ENCODE measurements at places on chromosomes 6 and 20. TPM values are rescaled to one million over a fixed set of nuclear protein-coding genes. Genes with fewer than 3 reads are reported as not detected.

TMEM74B gene
- total RNA-seq: not detected

- no peaks in the 10 kb centered on the region for H3K4me1 ChIP-seq
- no peak overlapping the region for H3K27ac ChIP-seq
- no peaks in the 10 kb centered on the region for H3K36me3 ChIP-seq
- no peak overlapping the region for H3K4me3 ChIP-seq
These were observed 18.0 kb upstream of the PACSIN1 start for GRCh38 chr6:34447910-34448309.

DNA sequence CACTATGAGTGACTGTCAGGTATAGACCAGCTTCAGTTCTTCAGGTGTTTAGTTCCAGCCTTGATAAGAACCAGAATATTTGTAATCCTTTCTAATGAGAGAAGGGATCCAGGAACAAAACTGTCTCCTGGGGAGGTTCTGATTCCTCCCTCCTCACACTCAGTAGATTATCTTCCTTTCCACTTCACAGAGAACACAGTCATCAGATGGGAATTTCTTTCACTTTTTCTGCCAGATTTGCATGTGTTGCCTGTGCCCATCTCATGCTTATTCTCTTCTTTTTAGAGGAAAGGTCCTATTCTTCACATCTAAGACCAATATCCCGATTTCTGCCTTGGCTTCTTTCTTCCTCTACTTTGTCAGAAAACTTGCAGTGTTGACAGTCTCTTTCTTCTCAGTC lies 50.8 kb downstream of the CD109 start:
- no peaks in the 10 kb centered on the region for H3K27me3 ChIP-seq
- DNase-seq: no peak
- H3K4me1 ChIP-seq: peaks cover 4% of the 10 kb centered on the region
- H3K27ac ChIP-seq: no peak overlapping the region

MUC22 gene
- total RNA-seq: not detected

GRCh38 chr20:24425523-24426135 lies 43.8 kb upstream of the SYNDIG1 start:
- no peaks in the 10 kb centered on the region for H3K4me1 ChIP-seq
- no peak for DNase-seq
- H3K4me3 ChIP-seq: no peak overlapping the region
- H3K27me3 ChIP-seq: no peaks in the 10 kb centered on the region
- H3K36me3 ChIP-seq: no peaks in the 10 kb centered on the region

AIF1 gene
- total RNA-seq: not detected

WFDC5 gene
- not detected for total RNA-seq

DNA sequence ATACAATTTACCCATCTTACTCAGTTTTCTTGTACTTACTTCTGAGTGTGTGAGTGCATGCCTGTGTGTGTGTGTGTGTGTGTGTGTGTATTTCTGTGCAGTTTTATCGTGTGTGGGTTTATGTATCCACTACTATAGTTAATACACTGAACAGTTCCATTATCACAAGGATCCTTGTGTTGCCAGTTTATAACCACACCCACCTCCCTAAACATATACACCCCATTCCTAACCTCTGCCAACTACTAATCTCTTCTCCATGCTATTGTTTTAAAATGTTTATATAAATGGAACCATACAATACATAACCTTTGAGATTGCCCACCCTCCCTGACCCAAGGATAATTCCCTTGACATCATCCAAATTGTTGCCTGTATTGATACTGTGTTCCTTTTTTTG lies 18.7 kb downstream of the POFUT1 start:
- no peaks in the 10 kb centered on the region for H3K27me3 ChIP-seq
- no peaks in the 10 kb centered on the region for H3K4me1 ChIP-seq
- DNase-seq: no peak
- no peak overlapping the region for H3K4me3 ChIP-seq

GRCh38 chr20:47189060-47189459 lies 167.4 kb downstream of the ZMYND8 start:
- DNase-seq: no peak
- no peak overlapping the region for H3K27ac ChIP-seq
- 0 out of 2 replicates have a peak, but pooled peaks cover 5% of the 10 kb centered on the region for H3K27me3 ChIP-seq
- H3K4me3 ChIP-seq: no peak overlapping the region
- H3K36me3 ChIP-seq: no peaks in the 10 kb centered on the region

EYS gene
- not detected for total RNA-seq

DNA sequence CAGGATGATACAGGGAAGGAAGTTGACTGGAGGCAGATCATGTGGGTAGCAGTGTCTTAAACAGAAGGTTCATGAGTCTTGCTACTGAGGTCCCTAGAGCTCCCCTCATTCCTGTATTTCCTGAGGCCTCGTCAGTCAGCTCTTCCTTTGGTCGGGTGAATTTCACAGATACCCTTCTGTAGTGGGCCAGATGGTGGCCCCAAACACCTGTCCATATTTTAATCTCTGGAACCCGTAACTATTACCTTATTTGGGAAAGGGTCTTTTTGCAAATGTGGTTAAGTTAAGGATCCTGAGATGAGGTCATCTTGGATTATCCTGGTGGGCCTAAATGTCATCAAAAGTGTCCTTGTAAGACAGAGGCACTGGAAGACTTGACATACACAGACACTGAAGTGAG lies 9.6 kb downstream of the KCNS1 start:
- no peaks in the 10 kb centered on the region for H3K27me3 ChIP-seq
- no peaks in the 10 kb centered on the region for H3K36me3 ChIP-seq
- peaks cover 66% of the 10 kb centered on the region for H3K4me1 ChIP-seq
- no peak overlapping the region for H3K27ac ChIP-seq

LPA gene
- total RNA-seq: not detected

DNMT3B gene
- total RNA-seq: 5.6 TPM

FAM217A gene
- not detected for total RNA-seq

DNA sequence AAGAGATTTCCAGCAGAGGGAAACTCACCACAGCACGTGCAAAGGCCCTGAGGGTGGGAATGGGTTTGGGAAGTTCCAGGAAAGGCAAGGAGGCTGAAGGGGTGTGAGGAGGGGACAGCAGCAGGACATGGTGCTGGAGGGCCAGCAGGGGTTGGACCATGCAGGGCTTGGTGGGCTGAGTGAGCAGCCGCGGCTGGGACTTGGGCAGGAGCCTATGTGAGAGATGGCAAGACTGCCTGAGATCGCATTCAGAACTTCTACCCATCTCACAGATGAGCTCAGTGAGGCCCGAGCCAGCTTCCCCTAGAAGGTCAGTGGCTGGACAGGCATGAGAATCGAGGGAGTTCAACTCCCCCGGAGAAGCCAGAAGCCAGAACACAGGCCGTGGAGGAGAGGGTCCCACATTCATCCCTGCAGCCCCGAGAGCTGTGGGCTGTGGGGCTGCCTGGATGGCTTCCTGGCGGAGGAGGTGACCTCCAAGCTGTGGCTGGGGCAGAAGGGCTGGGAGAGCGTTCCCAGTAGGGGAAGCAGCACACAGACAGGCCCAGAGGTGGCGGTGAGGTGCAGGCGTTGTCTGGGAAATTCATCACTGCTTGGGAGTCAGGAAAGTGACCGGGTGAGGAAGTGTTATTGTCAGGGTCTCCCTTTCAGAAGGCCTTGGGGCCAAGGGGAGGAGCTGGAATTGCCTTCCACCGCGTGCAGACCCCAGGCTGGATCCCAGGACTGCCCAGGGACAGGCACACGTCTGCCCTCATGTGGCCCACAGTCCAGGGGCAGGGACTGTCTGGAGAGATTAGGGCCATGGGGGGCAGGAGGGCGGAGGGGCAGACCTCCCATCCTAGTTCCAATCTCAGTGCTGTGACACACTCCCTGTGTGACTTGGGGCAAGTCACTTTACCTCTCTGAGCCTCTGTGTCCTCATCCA lies 103.8 kb downstream of the CEBPB start:
- no peaks in the 10 kb centered on the region for H3K27me3 ChIP-seq
- no peak for DNase-seq
- peaks cover 22% of the 10 kb centered on the region for H3K4me1 ChIP-seq
- H3K4me3 ChIP-seq: no peak overlapping the region
- no peaks in the 10 kb centered on the region for H3K36me3 ChIP-seq

ZNF335 gene
- 12.2 TPM for total RNA-seq

DNA sequence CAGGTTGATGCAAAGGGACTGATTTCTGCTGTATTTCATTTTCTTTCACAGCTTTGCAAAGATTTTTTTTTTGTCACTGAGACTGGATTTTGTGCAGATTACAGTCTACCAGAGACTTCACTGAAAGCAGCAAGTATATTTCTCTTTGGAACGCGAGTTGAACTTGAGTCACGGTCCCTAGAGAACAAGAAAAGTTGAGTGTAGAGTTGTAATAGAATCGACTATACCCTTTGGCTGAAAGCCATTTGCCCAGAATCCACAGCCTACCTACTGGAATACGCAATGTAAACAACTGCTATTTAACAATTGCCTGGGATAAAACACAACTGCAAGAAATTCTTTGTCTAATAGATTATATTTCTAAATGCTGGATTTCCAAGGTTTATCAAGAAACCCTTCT lies 520.6 kb downstream of the HDGFL1 start:
- H3K4me3 ChIP-seq: no peak overlapping the region
- H3K27ac ChIP-seq: no peak overlapping the region
- H3K27me3 ChIP-seq: no peaks in the 10 kb centered on the region
- H3K36me3 ChIP-seq: no peaks in the 10 kb centered on the region

- H3K4me3 ChIP-seq: no peak overlapping the region
- DNase-seq: no peak
- H3K36me3 ChIP-seq: no peaks in the 10 kb centered on the region
- H3K4me1 ChIP-seq: no peaks in the 10 kb centered on the region
- H3K27me3 ChIP-seq: peaks cover 5% of the 10 kb centered on the region
These were observed 36.1 kb downstream of the MDFI start for GRCh38 chr6:41674231-41675000.

- no peak for DNase-seq
- no peaks in the 10 kb centered on the region for H3K36me3 ChIP-seq
- H3K4me3 ChIP-seq: no peak overlapping the region
- peaks cover 5% of the 10 kb centered on the region for H3K4me1 ChIP-seq
- H3K27ac ChIP-seq: no peak overlapping the region
- H3K27me3 ChIP-seq: no peaks in the 10 kb centered on the region
These were observed 189.4 kb downstream of the ZFP64 start for GRCh38 chr20:52001999-52002666.

DNA sequence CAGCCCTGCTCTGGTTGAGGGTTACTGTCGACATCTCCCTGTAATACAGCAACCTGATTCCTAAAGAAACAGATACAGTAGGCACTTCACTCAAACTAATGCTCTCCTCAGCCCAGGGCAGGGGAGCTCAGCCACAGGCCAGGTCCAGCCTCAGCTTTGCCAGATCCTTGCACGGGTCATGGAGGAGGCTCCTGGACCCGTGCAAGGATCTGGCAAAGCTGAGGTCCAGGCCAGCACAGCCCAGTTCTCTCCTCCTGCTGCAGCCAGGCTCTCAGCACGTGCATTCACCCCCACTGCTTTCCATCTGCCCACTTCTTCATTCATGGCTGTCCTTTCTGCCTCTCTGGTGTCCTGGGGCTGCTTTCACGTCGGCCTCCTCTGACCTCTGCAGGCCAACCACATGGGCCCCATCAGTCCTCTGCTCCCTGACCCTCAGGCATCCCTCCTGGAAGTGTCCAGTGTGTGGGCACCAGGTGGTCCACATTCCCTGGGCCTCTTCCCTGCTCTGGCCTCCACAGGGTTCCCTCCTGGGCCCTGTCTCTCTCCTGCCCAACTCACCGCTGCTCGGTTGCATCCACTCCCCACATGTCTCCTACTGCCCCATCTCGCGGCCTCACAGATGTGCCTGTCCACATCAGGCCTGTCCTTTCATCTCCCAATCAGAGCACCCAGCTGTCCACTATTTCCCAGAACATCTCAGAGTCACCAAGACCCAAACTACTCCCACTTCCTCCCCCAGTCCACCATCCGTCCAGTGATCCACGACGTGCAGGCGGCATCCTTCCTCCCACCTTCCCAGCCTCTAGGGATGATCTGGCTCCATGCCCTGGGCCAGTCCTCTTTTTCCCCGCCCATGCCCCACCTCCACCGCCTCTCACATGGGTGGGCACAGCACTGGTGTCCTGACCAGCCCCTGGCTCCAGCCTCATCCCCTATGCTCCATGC lies 11.8 kb upstream of the CD93 start:
- H3K4me1 ChIP-seq: no peaks in the 10 kb centered on the region
- H3K27ac ChIP-seq: no peak overlapping the region
- no peaks in the 10 kb centered on the region for H3K36me3 ChIP-seq

- H3K36me3 ChIP-seq: no peaks in the 10 kb centered on the region
- no peak overlapping the region for H3K4me3 ChIP-seq
- H3K4me1 ChIP-seq: no peaks in the 10 kb centered on the region
- H3K27me3 ChIP-seq: no peaks in the 10 kb centered on the region
These were observed 58.6 kb upstream of the MANEA start for GRCh38 chr6:95518630-95519227.

C6orf163 gene
- total RNA-seq: 0.88 TPM

DNA sequence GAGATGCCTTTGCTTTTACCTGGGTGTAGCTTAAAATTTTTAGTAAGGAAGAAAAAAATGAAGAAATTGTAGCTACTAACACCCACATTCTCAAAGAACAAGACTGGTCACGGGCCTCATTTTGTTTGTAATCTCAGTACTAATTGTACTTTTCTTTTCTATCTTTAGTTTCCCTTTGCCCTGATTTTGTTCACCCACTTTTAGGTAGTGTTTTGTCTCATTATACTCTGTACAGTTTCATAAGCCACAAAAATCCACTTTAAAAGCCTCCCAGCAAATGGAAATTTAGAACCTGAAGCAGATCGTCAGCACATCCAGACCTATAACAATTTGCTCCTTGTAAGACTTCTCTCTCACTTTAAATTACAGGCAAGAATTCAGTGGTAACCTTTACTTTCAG lies 43.3 kb downstream of the TP53INP2 start:
- no peak for DNase-seq
- peaks cover 73% of the 10 kb centered on the region for H3K36me3 ChIP-seq
- H3K4me1 ChIP-seq: no peaks in the 10 kb centered on the region
- no peak overlapping the region for H3K27ac ChIP-seq

PSMB9 gene
- 91.8 TPM for total RNA-seq

- peaks cover 8% of the 10 kb centered on the region for H3K27me3 ChIP-seq
- H3K4me3 ChIP-seq: no peak overlapping the region
- H3K27ac ChIP-seq: no peak overlapping the region
- no peaks in the 10 kb centered on the region for H3K36me3 ChIP-seq
- DNase-seq: no peak
- no peaks in the 10 kb centered on the region for H3K4me1 ChIP-seq
These were observed 11.4 kb upstream of the PBOV1 start for GRCh38 chr6:138229663-138230179.
